ENCODE measurements at places on chromosomes 1 and 21.

DNA sequence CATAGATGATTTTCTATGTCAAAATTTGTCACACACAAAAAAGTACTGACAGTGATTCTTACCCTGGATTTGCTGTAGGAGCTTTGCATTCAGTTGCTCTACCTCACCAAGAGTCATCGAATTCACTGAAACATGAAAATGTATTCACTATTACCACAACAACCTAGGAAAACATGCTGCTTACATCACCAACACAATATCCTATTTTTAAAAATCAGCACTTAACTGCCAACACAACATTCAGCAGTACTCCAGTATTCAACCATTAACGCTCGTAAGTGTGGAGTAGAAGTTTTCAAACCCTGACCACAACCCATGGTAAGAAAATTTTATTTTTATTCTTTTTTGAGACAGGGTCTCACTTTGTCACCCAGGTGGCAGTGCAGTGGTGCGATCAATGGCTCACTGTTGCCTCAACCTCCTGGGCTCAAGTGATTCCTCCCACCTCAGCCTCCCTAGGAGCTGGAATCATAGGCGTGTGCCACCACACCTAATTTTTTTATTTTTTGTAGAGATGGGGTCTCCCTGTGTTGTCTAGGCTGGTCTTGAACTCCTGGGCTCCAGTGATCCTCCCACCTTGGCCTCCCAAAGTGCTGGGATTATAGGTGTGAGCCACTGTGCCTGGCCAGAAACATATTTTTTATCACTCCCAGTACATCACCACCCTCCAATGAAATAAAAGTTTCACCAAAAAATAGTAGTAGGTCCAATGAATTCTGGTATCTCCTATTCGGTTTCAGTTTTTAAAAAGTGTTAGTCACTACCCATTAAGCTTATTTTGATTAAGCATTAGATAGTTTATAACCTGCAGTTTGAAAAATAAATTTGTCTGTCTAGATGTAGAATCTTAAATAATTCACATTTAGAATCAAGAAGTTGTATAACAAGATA, 23.8 kb downstream of the C21orf91 start:
- DNase-seq = peak; percentile 72

GRCh38 chr1:212814537-212815334, 23.0 kb downstream of the TATDN3 start:
- peak; percentile 8 for DNase-seq

DNA sequence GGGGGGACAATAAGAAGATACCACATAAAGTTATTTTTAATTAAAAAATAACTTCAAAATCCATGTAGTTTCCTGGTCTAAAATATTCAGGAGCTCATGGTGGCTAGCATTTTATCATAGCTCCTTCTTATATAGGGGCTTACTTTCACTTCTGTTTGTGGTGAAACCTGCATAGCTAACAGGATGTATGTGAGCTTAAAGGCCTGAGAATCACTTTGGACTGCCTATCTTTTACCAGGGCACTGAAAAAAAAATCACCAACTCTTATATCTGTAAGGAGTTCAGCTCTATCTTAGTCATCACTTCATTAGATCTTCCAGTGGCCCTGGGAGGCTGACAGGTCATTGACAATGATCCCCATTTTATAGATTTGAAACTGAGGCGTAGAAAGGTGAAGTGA, 21.3 kb downstream of the UROD start:
- DNase-seq = no peak

GRCh38 chr1:196649990-196650389, 1.9 kb upstream of the CFH start:
- no peak for DNase-seq

DNA sequence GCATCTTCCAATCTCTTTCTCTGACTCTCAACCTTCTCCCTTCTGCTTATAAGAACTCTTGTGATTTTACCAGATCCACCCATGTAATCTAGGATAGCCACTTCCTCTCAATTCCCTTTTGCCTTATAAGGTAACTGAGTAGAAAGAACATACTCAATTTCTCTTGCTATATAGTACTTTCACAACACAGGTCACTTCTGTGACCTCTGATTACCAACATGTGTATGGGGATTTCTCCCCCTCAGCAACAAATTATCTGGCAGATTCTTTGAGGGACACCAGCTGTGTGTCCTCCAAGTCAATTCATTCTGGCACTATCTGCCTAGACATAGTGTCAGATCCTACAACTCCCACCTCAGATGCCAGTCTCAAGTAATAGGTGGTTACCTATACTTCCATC, 62.5 kb downstream of the IL23R start:
- no peak for DNase-seq

GRCh38 chr1:187078916-187079315, 250.2 kb downstream of the PLA2G4A start:
- no peak for DNase-seq

Data from CD4-positive, alpha-beta T cell treated with Interleukin-4 for 4 hours (primary cell).